ENCODE measurements at places on chromosomes 16 and 17. TPM values are rescaled to one million over a fixed set of nuclear protein-coding genes. Genes with fewer than 3 reads are reported as not detected.
A peak's percentile ranks its signal among the peaks of the same experiment; 100 is the strongest.

Gene CENPV
- 6.8 TPM for total RNA-seq

Gene HOXB6
- 0.59 TPM for total RNA-seq

DNA sequence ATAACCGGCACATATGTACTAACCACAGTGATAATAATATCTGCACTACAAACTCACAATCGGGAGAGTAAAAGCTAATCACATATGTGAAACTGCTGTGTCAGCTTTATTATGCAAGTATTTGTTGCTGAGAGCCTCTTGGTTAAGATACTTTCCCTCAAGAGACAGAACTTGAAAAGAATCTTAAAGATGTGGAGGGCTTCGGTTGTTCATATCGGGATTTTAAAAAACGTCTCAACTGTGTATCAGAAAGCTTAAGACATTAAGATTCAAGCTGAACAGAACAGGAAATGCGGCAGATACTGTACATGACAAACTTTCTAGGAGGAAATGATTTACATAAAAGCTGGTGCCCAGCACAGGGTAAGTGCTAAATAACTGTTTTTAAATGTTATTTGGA is 27.5 kb upstream of the HLF start:
- DNase-seq = no peak

Gene ZNF668
- 14.4 TPM for total RNA-seq

Gene KRT34
- total RNA-seq = 11.2 TPM

Gene NME2
- total RNA-seq = 524 TPM

- DNase-seq = no peak
Measured at GRCh38 chr17:3033248-3033640, 30.2 kb downstream of the OR1D5 start.

DNA sequence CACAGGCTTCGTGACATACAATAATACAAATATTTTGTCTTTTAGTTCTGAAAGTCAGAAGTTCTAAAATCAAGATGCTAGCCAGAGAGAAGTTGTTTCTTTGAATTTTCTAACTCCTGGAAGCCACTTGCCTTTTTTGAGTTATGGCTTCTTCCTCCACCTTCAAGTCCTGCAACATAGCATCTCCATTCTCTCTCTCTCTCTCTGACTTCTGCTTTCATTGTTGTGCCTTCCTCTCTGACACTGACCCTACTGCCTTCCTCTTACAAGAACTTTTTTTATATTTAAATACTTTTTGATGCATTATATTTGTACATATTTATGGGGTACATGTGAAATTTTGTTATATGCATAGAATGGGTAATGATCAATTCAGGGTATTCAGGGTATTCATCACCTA is 205.9 kb downstream of the MAP2K6 start:
- DNase-seq = no peak

DNA sequence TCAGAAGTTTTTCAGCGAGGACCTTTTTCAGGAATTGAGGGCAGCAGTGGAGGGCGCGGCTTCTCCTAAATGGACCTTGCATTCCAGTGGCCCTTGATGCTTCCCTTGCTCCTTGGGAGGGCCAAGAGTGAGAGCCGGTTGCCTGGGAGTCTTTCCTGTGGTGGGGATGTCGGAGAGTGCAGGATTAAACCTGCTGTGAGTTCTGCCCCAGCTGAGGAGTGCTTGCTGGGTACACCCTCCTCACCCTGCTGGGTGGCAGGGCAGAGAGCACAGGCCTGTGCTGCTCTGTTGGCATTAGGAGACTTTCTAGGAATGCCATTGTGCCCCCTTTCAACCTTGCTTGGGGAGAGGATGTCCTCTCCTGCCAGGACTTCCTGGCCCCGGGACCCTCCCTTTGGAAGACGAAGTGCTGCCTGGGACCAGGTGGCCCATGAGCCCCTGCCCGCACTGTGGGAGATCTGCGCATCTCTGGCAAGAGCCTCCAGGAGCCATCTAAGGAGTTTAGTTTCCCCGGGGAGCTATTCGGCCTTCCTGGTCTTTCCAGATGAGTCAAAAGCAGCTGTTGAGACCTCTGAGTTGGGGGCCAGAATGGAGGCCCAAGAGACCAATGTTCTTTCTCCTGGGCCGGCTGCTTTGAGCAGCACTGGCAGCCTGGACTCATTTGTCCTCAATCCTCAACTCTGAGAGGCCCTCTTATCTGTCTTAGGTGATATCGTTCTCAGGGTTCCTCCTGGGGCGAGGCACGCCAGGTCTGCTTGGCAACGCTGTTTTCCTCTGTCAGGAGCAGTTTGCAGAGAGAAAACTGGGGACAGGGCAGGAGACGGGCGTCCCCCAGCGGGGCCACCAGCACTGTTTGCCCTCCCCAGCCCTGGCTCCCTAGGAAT is 5.6 kb downstream of the LLGL2 start:
- DNase-seq = peak; percentile 82

GRCh38 chr16:86205521-86206245 is 304.6 kb upstream of the FOXF1 start:
- no peak for DNase-seq

Gene MFAP4
- 3.8 TPM for total RNA-seq

GRCh38 chr17:7486181-7486580 is 2.0 kb downstream of the POLR2A start:
- DNase-seq = peak; percentile 46

- peak; percentile 77 for DNase-seq
Measured at GRCh38 chr16:65123396-65124211, 1.7 kb upstream of the CDH11 start.

Gene TMEM186
- 4.0 TPM for total RNA-seq

GRCh38 chr16:5206331-5206990 is 108.9 kb upstream of the EEF2KMT start:
- no peak for DNase-seq

Gene CDYL2
- 8.3 TPM for total RNA-seq

Gene HEATR9
- total RNA-seq = not detected

Gene DRG2
- total RNA-seq = 33.0 TPM

DNA sequence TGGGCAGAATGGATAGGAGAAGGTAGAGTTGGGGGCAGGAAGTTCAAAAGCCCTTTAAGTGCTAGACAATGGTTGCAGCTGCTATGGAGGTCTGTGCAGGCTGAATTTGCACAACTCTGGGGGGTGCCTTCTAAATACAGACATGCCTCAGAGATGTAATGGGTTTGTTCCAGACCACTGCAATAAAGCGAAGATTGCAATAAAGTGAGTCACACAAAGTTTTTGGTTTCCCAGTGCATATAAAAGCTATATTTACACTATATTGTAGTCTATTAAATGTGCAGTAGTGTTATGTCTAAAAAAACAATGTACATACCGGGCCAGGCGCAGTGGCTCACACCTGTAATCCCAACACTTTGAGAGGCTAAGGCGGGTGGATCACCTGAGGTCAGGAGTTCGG is 60.5 kb upstream of the MYOCD start:
- peak; percentile 47 for DNase-seq

Gene TPPP3
- 0.59 TPM for total RNA-seq

Gene FBXW10
- total RNA-seq = under 0.01 TPM

GRCh38 chr16:79267146-79267545 is 333.4 kb downstream of the MAF start:
- no peak for DNase-seq

Gene ZSCAN10
- not detected for total RNA-seq

GRCh38 chr16:14057878-14058382 is 13.2 kb upstream of the MRTFB start:
- DNase-seq = no peak

Gene HASPIN
- total RNA-seq = 1.5 TPM

GRCh38 chr16:50940275-50940854 is 198.5 kb downstream of the CYLD start:
- DNase-seq = no peak

Gene ENPP7
- not detected for total RNA-seq

DNA sequence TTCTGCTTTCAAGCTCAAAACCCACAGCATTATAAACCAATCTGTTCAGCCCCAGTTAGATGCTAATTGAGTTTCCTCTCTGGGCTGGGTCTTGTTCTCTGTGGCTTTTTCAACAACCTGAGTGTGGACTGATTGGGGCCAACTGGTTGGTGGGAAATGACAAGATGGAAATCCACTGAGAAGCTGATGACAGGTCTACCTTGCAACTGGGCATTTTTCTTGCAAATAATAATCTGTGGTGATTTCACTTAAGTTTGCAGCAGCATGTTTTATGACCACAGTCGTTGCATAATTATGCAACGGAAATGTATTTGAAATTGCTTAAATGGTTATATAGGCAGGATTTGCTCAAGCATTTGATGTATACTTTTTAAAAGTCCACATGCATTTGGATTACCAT is 69.9 kb downstream of the AKAP1 start:
- DNase-seq = no peak

Gene HAS3
- 1.4 TPM for total RNA-seq

DNA sequence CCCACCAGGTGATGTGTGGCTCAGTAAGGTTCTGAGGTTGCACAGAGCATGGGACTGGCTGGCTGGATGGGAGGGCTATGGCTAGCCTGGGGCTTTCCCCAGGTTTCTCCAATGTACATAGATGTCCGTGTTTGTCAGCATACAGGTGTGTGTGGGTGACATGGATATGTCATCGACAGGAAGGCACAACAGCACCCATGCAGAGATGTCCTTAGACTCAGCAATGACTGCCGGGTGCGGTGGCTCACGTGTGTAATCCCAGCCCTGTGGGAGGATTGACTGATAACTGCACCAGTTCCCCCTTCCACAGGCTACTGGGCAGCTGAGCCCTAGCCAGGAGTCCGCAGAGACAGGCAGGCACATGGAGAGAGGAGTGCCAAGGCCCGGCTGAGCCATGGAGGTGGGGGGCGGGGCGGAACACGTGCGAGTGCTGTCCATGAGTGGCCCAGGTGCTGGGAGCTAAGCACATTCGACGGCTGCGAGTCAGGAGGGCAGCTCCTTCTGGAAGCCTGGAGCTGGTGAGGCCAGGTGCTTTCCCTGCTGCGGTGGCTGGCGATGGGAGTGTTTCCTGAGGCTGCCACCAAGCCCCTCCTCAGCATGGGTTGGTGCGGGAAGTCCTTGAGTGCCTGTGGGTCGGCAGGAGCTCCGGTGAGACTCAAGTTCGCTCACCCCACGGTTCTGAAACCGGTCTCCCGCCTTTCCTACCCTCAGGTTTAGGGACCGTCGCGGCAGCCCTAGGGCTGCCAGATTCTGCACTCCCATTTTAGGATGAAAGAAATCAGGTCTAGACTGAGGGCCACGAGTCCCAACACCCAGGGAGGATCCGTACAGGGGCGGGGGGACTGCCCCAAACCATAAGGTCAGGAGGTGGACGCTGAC is 858 bp upstream of the ASPSCR1 start:
- DNase-seq = no peak

- no peak for DNase-seq
Measured at GRCh38 chr16:68216240-68216639, 19.7 kb downstream of the ESRP2 start.

DNA sequence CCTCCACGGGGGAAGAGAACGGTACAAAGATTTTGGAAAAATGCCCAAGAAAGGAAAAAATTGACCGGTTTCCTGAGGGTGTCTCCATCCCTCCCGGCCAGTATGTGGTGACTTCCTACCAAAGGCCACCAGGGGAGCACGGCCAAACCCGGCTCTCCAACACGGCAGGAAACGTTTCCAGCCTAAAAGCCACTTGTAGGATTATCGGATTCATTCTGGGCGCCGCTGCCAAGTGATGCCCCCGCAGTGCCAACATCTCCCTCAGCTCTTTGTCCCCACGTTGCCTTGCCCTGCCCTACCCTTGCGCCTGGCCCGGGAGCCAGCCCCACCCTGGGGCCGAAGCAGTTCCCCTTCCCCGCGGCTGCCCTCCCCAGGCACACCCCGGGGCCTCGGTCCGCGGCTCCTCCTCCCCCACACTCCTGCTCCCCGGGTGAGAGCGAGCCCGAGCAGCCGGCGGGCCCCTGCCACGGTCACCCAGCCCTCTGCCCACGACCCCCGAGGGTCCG is 688 bp downstream of the CRK start:
- DNase-seq = peak; percentile 94

- no peak for DNase-seq
Measured at GRCh38 chr16:9545522-9546437, 454.3 kb downstream of the HAPSTR1 start.

Gene CEP131
- total RNA-seq = 8.7 TPM

DNA sequence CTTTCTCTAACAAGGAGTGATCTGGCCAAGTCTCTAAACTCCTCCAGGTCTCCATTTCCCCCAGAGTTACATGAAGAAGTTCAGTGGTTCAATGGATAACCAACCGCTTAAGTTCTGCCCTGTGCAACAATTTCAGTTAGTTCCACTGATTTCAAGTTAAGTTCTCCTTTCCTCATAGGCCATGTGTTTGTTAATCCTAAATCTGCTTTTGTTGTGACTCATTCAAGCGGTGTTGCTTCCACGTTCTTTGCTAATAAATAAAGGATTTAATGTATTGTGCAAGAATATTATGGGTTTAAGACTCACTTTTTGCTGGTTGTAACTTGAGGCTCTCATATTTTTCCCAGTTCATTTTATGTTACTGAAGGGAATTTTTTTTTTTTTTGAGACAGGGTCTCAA is 36.3 kb downstream of the GNA13 start:
- DNase-seq = no peak

DNA sequence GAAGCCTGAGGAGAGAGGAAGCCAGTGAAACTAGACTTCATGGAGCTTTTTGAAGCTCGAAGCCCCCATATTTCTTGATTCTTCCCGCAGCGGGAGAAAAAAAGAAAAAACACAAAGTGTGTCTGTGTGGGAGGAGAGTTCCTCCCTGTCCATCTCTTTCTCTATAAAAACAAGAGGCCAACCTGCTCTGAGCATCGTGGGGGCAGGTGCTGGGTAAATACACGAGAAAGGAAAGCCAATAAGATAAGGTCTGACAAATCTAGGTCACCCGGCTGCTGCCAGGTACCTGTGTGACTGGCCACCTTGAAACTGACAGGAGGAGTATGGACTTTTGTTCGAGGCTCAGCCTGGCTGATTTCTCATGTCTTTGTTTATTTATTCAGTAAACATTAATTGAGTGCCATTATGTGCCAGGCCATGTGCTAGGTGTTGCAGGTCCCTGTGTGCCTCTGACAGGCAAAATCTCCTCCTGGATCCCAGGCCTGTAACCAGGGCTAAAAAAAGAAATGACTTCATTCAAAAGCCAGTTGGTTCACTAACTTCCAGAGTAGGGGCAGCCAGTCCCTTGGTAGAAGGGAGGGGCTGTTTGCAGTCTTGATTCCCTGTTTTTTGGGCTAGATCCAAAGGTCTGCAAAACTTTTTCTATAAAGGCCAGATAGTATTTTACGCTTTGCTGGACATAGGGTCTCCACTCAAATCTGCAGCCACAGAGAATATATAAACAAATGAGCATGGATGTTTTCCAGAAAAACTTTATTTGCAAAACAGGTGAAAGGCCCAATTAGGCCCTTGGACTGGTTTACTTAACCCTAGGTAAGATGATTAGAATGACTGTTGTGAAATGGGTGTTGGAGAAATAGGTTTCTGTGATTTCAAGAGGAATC is 35.6 kb downstream of the YPEL2 start:
- DNase-seq = peak; percentile 89

GRCh38 chr17:8563981-8564602 is 66.4 kb downstream of the MYH10 start:
- DNase-seq = no peak

Gene SPATA32
- total RNA-seq = not detected

Gene KCNJ2
- total RNA-seq = 5.1 TPM
